Left forelimb (tissue), 1 donor: ENCODE measurements at places on chromosomes 16 and 17.
A peak's percentile ranks its signal among the peaks of the same experiment; 100 is the strongest.

DNA sequence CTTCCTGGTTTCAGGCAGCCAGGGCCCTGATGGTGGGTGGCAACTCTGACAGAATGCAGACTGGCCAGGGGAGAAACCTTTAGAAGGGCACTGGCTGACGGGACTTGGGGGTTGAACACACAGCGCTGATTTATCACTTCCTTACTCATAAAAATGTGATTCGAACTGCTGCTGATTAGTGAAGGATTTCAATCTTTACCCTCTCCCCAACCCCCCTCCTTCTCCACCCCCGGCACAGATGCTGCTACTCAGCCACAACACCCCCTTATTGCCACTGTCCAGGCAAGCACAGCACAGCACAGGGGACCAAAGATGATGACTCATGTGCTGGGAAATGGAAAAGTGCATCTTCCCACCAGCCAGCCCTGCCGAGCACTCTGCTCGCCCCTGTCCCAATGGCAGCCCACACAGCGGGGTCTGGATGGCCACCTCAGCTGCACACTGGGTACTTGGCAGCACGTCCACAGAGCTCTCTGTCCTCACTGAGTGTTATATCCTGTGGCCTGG, 70.1 kb downstream of the SMG6 start:
- no peak for DNase-seq

DNA sequence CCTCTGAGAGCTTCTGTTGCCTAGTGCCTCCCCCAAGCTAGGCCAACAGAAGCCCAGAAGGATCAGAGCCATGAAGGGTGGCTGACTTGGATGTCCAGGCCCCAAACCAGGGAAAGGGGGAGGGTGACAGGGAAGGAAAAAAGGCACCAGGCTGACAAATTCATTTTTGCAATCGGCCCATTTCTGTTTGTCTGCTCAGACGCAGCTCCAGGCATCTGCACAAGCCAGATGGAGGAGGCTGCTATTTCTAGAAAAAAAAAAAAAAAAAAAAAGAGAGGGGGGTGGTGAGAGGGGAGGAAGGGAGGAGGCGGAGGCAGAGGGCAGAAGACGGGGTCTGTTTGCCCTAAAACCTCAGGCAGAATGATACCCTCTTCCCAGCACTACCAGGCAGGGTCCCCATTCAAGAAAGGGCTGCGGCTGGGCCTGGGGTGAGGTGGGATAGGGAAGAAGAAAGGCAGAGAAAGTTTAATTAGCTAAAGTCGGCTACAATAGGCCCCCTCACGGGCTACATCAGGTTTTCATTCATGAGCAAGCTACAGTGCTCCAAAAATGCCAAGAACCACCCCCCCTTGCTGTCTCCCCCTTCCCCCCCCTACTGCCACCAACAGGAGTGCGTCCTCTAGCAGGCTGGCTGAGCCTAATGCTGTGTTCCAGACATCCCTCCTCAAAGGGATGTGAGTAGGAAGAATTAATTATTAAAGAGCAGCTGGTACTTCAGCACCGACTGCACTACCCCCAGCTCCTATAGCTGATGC, 2.4 kb downstream of the HDAC5 start:
- DNase-seq: no peak

- no peak for DNase-seq
Observed at GRCh38 chr17:46948544-46948943, 25.6 kb downstream of the GOSR2 start.

DNA sequence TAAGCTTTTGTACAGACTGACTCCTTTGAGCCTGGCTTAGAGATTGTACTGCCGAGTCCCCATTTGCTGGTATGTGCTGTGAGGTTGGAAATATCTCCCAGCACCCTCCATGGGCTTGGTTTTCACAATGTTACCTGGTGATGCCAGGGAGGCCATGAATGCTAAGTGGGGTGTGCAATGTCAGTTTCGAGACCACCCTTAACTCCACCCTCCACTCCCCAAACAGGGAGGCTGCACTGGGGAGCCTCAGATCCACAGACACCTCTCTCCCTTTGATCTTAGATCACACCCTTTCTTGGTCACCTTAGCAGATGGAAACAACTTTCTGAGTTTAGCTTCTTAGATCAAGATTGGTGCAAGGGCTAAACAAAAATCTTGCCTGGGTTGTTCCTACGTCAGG, 28.6 kb upstream of the PIK3R6 start:
- peak; percentile 17 for DNase-seq

DNA sequence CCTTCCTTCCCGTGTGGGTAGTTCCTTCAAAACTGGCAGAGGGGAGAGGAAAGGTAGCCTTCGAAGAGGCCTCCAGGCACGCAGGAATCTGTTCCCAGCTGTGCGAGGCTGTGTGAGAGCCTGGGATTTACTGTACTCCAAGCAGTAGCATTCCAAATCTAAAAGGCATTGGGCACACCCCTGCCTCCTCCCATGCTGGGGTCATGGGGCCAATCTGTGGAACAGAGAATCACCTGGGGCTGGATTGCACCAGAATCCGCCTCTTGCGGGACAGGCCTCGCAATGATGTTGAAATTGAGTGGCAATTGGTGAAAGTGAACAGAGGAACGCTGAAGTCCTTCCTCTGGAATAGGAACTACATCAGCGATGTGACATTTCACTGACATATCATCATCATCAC, 72.5 kb upstream of the IRX3 start:
- DNase-seq: no peak

GRCh38 chr17:30148376-30148775, 31.8 kb downstream of the NSRP1 start:
- no peak for DNase-seq

DNA sequence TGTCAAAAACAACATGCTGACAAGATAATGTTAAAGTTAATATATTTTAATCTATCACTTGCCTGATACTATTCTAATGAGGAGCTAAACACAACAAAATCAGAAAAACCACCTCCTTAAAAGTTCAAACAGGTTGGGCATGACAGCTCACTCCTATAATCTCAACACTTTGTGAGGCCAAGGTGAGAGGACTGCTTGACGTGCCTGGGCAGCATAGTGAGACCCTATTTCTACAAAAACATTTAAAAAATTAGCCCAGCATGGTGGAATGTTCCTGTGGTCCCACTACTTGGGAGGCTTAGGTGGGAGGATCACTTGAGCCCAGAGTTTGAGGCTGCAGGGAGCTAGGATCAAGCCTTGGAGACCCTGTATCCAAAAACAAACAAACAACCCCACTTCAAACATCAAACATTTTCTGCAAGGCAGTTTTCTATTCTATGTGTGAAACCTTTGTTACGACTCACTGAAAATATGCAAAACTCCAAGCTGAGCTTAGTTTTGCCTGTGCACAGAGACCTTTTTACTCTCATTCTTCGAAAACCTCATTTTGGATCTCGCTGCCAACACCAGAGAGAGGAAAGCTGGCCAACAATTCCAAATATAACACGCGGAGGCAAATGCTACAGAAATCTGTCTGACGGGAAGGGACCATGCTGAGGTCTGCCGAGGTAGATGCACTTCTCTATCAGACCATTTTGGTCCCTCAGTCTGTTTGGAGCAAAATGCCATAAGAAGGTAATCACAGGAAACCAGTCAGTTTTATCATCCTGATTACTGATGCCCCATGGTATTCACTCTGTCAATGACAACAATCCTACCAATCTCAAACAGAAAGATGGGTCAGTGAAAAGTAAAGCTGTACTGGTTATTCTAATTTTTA, 6.2 kb downstream of the PHF12 start:
- DNase-seq: no peak

- DNase-seq: no peak
Observed at GRCh38 chr17:42411361-42411760, 11.7 kb downstream of the CAVIN1 start.

- no peak for DNase-seq
Observed at GRCh38 chr17:82871056-82871775, 31.4 kb upstream of the ZNF750 start.

DNA sequence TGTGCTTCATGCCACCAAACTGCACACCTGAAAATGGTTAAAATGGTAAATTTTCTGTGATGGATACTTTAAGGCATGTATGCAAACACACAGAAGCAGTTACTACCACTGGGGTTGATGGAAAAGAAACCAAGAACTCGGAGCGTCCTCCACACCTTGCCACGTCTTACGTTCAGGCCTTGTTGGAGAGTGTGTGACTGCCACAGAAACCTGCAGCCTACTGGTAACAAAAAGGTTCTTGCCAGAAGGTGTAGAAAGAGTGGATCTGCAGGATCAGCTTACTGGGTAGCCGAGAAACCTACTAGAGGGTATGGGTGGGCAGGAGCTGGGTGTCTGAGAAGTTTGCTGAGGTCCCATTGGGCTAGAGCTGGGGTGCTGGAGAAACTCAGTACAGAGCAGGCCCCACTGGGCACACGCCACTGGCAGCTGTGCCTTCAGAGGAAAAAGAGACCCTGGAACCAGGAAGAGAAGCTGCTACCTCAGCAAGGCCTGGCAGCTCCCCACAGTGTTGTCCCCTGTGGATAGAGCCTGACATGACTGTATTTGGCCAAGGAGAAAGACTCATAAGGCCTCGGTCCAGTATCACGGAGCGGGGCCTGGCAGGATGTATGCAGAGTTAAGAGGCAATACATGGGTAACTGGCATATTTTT, 204.6 kb downstream of the SEC14L1 start:
- DNase-seq: peak; percentile 49

GRCh38 chr16:86363057-86363490, 147.3 kb upstream of the FOXF1 start:
- no peak for DNase-seq

GRCh38 chr17:78281249-78281845, 49.9 kb downstream of the TMEM235 start:
- DNase-seq: no peak

DNA sequence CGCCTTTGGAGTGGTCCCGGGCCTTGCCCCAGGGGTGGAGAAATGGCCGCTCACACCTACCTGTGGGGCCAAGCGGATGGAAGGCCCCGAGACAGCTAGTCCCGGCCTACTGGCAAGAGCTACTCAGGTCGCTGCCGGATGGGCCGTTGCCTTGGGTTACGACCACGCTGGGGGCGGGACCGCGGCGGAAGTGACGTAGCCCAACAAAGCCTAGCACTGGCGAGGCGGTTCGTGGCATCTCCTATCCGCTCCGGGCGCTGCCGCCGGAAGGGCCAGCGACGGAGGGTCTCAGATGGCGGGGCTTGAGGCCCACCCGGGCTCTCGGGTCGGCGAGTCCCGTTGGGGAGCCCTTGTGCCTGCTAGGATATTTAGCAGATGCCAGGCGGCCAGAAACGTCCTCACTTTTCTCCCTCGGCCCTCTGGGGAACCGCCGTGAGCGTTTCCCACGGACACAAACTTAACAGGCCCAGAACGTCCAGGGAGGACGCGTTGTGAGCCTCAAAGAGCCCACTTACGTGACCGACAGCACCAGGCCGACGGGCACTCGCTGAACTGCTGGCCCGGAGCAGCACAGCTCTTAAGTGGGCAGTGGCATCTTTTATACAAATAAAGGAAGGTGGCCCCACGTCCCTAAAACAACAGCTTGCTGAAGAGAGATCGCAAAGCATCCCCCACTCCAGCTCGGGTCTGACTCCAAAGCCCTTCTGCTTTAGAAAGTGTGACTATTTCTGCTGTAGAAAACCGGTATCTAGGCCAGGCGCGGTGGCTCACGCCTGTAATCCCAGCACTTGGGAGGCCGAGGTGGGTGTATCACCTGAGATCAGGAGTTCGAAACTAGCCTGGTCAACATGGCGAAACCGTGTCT, at the start of gene C16orf46:
Gene C16orf46 (minus strand): TSS at position 163 of the 865 bp plus-strand sequence. CDS start 13,283 bp downstream, outside the sequence.
- peak; percentile 100 for DNase-seq

GRCh38 chr16:88287219-88287618, 95.5 kb upstream of the ZNF469 start:
- no peak for DNase-seq

- no peak for DNase-seq
Observed at GRCh38 chr17:74773414-74773813, 2.7 kb downstream of the NAT9 start.

- no peak for DNase-seq
Observed at GRCh38 chr16:80671281-80671849, 130.6 kb downstream of the DYNLRB2 start.

DNA sequence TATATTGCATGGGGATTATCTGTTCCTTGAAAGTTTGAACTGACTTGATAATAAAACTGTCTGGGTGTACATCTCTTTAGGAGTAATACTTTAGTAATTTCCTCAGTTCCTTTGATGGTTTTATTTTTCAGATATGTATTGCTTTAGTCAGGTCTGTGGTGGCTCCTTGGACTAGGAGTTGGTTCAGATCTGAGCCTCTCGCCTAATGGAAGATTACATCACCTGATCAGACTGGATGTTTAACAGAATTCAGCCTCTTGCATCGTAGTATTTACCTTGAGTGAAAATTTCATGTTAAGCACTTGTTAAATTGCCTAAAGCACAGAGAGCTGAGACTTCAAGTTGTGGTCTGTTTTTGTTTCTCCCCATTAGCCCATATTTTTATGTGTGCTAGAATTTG, 267.3 kb downstream of the MAP2K4 start:
- no peak for DNase-seq

GRCh38 chr16:12206098-12206748, 229.7 kb downstream of the SNX29 start:
- DNase-seq: no peak

DNA sequence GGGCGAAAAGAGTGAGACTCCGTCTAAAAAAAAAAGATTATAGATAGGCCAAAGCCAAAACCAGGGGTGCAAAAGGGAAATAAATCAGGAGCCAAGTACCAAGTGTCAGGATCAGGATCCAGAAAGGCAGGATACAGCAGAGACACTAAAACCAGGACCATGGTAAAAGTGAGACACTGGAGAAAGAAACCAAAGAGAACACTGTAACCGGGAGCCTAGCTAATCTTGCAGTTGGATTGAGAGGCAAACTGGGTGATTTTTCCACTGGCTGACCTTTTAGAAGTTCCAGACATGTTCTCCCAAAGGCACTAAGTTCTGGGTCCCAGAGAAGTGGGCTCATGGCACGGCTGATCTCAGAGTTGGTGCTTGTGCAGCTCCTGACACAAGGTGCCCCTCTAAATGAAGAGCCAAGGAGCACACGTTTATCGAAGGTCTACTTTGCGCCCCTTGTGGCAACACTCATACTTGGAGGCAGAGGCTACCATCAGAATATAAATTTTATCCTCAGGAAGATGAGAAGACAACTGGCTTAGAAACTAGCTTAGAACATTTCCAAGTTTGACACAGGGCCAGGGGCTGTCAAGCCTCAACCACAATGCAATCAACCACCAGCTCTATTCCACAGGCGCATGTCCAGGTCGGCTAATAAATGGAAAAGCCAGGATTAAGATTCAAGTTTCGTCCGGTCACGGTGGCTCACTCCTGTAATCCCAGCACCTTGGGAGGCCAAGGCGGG, 27.5 kb upstream of the HELZ start:
- DNase-seq: no peak

DNA sequence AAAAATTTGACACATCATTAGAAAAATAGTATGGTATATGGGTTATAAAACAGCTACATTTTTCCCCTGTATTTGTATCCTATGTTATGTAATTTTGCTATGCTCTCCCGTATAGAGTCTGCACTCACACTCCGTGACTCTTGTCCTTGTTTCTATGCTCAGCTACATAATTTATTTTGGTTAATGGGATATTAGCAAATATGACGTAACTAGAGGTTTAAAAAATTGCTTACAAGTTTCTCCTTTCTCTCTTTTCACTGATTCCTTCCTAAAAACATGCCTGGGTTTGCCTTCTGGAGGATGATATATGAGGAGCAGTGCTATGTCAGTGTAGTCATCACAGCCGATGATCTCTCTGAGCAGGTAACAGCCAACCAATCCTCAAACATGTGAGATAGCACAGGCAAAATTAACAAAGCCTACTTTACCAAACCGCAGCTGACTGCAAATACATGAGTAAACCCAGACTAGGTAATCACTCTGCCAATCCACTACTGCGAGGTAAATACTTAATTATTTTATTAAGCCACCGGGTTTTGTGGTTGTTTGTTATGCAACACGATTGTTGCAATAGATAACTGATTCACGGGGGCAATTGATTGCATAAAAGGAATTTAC, 126.9 kb downstream of the KIF2B start:
- no peak for DNase-seq
